Urothelium cell line (cell line): ENCODE measurements at places on chromosomes 13 and 19.
A peak's percentile ranks its signal among the peaks of the same experiment; 100 is the strongest.

DNA sequence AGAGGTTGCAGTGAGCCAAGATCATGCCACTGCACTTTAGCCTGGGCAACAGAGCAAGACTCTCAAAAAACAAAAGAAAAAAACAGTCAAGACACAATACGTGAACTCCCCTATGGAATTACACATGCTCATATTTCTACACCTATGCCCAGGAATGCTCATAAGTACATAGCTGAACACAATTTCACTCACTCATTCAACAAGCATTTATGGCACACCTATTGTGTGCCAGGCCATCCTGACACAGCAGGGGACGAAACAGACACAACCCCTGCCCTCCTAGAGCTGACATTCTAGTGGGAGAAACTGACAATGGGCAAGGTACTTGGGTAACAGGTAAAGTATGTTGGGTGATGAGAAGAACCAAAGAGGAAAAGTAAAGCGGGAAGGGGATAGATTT is 9.5 kb downstream of the AXL start:
- DNase-seq = no peak

GRCh38 chr19:36819130-36819630 is 19.0 kb downstream of the ZNF790 start:
- no peak for DNase-seq

DNA sequence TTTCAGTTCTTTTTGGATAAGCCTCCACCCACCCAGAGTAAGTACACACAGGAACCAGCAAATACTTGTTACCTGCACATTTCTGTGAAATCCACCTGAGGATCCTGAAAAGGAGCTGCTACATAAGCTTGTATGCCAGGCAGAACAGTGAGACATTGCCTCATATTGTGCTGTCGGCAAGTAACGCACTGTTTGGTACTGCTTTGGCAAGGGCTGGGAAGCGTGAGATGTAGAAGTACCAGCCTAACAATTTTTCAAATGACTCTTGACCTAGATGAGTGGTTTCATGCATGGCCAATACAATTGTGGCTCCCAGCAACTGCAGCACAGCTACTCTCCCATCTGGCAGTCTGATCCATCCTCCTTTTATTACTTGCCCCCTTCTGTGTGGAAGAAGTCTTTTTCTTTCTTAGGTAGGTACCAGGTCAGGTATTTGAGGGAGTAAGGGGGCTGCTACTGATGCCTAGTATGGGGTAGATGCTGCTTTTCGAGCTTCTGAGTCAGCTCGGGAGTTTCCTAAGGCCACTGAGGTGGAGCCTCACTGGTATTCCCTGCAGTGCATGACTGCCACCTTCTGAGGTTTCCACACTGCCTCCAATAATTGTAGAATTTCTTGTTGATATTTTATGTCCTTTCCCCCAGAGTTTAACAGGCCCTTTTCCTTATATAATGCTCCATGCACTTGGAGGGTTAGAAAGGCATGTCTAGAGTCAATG is 52.2 kb downstream of the ZNF737 start:
- DNase-seq = no peak

- no peak for DNase-seq
Observed at GRCh38 chr13:98541701-98542203, 35.2 kb downstream of the STK24 start.

- DNase-seq = peak; percentile 14
Observed at GRCh38 chr19:51637362-51637978, 7.3 kb upstream of the SIGLEC5 start.

- DNase-seq = no peak
Observed at GRCh38 chr19:49335071-49335783, at the start of gene CD37. CD37 (plus strand) TSS chr19:49335406; CDS start chr19:49335541, 135 bp downstream.
